HFFc6 (cell line): ENCODE measurements at places on chromosomes 7 and 10.

GRCh38 chr7:52355053-52355452 is 680.4 kb upstream of the POM121L12 start:
- DNase-seq, result no peak

DNA sequence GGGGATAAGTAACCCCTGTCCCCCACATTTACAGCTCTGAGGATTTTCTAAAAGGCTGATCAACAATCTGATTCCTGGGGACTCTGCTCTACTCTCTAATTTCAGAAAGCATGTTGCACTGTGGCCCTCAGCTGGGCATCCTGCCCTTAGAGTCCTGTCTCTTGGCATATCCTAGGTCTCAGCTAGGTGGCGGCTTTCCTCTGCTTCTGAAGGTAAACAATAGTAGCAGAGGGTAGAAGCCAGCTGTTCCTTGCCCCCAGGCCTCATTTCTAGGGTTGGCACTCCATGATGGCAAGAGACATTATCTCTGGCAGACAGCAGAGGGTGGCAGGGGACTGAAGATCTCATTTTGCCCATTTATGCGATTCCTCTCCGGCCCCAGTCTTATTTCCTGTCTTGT is 77.0 kb downstream of the ADCYAP1R1 start:
- DNase-seq, result no peak

- DNase-seq, result no peak
Measured at GRCh38 chr10:30510932-30511700, 77.1 kb downstream of the MAP3K8 start.

GRCh38 chr7:28291559-28291958 is 111.0 kb upstream of the JAZF1 start:
- no peak for DNase-seq

DNA sequence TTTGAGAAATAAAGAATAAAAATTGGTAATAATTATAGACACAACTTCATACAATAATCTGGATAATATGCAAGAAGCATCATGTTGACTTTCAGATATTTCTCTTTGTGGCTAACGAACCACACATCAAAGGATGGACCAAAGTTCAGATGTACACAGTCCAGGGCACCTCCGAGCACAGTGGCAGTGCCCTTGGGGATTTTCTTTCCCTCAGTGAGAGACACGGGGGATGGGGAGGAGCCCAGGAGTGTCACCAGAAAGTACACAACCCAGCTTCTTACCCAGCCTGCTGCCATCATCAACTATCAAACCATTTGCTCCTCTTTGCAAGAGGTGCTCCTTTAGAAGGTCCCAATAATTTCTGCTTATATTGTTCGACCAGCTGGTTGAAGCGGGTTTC is 33.2 kb downstream of the RBM28 start:
- no peak for DNase-seq

DNA sequence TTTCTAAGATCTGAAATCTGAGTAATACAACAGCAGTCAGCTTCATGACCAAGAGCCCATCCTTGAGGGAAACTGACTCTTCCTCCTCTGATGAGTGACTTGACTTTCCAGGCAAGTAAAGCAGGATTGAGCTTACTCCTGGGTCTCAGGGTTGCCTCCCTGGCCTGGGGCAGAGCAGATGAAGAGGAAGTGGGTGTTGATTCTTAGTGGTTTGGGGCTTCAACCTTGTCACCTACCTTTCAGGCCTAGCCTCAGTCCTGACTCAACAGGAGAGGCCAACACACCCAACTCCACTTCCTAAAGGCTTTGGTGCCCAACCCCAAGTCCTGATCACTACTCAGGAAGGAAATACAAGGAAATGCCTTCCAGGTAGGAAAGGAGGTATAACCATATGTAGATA is 54.1 kb downstream of the KCNMA1 start:
- no peak for DNase-seq
